ENCODE measurements at places on chromosomes 7 and 10.

GRCh38 chr10:45374350-45375052 is 485 bp downstream of the ALOX5 start:
- no peak for DNase-seq

GRCh38 chr7:111650456-111650999 is 88.2 kb upstream of the IMMP2L start:
- DNase-seq: no peak

DNA sequence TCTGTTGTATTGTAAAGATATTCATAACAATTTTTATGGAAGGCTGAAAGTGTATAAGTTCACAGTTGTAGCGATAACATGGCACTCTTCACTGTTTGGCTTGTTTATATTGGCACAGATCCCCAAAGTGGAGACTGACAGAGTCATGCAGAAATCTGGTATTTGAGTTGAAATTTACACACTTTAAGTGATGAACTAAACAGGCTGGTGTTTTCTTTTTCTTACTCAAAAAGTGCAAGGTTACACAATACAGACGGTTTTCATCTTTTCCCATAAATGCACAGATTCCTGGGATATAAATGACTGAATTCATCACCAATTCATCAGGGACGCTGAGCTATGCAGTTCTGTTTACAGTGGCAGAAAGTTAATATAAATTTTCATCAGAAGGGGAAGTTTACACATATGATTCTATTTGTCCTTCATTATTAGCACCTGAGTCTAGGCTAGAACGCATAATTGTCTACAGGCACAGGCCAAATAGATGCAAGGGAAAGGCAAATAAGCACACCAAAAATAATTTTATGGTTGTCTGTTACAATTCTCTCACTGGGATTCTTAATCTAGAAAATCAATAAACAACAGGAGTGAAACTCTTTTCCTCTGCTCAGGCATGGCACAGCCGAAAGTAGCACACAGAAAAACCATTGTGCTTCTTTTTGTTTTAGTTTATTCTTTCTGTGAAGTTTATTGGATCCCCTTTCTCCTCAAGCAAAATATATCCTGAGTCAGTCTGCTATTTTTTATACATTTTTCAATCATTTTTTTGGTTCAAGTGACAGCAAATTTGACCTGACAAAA is 88.0 kb downstream of the FOXP2 start:
- no peak for DNase-seq

DNA sequence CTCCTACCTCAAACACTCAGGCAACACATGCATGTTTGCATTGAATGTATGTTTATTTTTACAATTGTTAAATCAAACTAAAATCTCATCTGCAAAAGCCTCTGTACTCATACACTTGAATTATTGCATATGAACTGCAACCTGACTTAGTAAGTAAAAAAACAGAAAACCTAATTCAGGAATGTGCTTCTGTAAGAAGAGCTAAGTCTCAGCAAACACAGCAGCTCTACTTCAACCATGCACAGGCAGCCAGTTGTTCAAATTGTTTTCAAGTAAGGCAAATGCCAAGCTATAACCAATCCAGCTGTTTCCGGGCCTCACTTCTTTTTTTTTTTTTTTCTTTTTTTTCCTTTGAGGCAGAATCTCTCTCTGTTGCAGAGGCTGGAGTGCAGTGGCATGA is 93.5 kb upstream of the MALRD1 start:
- no peak for DNase-seq

DNA sequence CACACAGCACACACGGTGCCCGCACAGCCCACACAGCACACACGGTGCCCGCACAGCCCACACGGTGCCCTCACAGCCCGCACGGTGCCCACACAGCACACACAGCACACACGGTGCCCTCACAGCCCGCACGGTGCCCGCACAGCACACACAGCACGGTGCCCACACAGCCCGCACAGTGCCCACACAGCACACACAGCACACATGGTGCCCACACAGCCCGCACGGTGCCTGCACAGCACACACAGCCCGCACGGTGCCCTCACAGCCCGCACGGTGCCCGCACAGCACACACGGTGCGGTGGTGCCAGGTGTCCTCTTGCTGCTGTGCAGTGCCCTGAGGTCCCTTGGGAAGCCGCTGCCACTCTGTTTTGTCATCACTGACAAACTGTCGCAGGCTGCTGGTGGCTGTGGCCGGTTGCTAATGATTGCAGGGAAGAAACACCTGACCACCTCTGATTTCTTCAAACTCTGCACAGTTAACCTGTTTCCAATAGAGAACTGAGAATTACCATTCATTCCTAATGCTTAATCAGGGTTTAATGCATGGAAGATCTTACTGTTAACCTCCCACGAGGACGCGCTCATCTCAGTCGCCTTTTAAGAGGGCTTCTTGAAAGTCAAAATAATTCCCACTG is 66.9 kb downstream of the GLRX3 start:
- no peak for DNase-seq

DNA sequence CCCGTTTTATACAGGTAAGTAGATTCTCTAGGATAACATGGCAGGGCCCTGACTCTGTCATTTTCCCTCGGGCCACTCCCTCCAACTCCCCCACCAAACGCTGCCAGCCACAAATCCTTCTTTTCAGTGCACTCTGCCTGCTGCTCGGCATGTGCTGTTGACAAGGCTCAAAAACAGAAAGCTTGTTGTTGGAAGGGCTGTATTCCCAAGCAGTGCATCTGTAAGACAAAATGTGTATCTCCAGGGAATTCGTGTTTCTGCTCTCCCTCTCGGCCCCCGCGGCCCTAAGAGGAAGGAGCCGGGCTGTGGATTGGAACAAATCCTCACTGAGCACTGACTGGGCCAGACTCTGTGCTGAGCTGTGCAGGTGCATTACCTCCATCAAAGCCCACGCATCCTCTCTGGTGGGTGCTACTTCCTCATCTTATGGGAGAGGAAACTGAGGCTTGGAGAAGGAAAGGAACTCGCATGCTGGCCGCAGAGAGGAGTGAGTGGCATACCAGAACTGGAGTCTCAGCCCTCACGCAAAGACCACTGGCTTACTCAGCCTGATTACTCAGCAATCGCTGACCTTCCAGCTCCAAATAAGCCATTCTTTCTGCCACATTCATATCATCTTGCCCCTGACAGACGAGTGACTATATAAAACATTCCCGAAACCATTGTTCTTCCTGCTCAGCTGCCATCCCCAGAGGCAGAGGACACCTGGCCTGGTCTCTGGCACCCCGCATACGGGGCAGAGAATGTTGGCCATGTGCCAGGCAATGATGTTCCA is 33.5 kb upstream of the ENO4 start:
- no peak for DNase-seq

DNA sequence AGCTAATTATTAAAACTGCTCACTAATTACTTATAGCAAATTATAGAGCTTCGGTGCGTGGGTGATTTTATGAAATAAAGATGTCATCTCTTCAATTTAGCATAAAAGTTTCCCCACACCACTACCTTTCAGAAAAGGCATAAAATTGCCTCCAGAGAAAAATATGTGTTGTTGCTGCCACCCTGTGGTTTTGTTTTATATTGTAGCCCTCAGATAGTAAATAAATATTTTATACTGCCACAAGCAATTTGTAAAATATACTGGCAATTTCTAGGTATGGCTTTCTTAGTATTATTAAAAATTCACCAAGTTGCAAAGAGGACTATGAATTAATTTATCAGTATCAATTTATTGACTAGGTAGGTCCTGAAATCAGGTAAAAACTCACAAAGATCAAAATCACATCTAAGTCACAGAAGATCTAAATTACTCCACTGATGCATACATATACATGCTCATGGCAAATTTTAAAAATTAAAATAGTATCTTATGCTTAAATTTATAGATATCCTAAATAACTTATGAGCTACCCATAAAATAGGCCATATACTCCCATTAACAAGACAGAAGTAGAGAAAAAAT is 26.5 kb downstream of the ASNS start:
- DNase-seq: no peak

- DNase-seq: no peak
Measured at GRCh38 chr10:98568551-98568950, 121.8 kb upstream of the HPS1 start.

GRCh38 chr10:124388476-124388822 is 30.3 kb downstream of the OAT start:
- DNase-seq: no peak

DNA sequence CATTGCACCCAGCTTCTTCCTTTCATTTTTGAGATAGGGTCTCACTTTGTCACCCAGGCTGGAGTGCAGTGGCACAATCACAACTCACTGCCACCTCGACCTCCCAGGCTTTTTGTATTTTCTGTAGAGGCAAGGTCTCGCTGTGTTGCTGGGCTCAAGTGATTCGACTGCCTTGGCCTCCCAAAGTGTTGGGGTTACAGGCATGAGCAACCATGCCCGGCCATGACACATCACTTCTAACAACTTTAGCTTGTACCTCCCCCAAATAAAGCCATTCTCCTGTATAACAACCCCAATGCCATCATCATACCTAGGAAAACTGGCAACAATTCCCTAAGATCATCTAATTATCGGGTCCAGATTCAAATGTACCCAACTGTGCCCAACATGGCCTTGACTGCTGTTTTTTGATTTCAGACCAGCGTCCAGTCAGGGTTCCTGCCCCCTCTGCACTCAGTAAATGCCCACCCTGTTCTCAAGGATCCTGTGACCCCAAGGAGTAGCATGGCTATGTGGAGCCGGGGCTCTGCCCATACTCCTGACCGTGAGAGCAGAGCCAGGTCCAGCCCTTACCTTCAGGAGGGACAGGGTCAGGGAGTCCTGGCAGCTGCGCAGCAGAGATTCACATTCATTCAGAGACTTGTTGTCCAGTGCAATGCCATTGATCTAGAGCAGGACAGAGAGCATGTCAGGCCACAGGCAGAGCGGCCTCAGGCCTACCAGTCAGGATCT is 102.6 kb downstream of the DLG5 start:
- DNase-seq: no peak

DNA sequence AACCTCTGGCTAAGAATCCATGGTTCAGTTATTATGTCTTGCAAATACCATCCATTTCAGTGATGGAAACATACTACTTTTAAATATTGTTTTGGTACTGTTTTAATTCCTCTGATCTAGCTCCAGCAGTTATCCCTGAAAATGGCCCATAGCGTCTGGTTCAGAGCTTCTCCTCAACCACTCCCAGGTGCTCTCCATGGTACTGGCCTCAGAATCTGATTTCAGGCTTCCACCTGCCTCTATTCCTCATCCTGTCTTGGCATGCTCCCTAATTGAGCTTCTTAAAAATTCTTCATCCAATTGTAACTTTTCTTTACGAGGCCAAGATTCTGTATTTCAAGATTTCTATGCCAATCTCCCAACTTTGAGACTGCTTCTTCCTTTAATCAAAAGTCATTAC is 236.3 kb downstream of the HTR7 start:
- no peak for DNase-seq

DNA sequence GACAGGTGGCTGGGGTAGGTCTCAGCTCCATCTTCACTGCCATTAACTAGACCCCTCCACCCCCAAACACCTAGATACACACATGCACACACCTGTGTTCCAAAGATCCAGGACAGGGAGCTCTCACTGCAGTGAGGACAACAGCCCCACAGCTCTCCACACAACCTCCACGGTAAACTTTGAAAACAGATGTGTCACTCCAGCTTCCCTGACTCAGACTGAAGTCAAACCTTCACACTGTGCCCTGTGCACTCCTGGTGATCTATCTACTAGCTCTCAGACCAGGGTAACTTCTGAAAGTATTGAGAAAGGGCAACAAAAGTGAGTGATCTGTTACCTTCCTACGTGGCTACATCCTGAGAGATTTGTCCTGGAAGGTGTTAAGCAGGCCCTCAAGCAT is 519.8 kb downstream of the XPNPEP1 start:
- DNase-seq: no peak

- DNase-seq: no peak
Measured at GRCh38 chr7:11343818-11344413, 370.2 kb downstream of the PHF14 start.

- DNase-seq: no peak
Measured at GRCh38 chr7:71746006-71746405, 614.1 kb downstream of the GALNT17 start.

- DNase-seq: no peak
Measured at GRCh38 chr7:6234384-6234783, 38.0 kb downstream of the CYTH3 start.

DNA sequence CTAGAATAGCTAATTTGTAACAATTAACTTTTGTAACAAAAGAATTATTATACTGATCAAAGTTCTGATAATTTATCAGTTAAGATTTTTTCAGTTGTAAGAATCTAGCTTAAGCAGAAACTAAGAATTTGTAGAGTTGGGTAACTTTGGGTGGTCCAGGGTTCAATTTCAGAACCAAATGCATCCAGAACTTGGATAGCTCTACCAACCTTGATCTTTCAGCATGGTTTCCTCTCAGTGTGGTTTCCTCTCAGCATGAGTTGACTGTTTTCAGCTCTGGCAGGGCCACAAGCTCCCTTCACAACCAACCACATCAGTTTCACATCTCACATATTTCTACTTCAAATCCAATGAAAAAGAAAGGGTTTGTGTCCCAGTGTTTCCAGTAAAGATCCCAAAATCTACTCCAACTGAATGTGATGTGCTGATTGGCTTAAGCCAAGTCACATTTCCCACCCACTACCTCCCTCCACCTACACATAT is 3.3 kb upstream of the FAS start:
- no peak for DNase-seq

DNA sequence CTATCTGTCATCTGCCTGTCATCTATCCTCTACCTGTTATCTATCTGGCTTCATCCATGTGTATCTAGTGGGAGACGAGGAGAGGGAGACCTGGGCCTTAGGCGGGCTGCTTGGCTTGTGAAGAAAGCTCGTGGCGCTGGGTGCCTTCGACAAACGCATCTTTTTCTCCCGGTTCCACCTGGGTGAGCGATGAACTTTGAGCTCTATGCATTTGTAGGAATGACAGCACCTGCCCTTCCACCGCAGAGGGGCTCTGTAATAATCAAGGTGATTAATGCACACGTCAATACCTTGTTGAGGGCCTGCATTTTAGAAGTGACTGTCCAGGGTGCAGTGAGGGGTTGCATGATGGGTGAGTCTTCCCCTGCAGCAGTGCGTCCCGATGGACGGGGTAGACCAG is 2.6 kb upstream of the VIPR2 start:
- DNase-seq: no peak

DNA sequence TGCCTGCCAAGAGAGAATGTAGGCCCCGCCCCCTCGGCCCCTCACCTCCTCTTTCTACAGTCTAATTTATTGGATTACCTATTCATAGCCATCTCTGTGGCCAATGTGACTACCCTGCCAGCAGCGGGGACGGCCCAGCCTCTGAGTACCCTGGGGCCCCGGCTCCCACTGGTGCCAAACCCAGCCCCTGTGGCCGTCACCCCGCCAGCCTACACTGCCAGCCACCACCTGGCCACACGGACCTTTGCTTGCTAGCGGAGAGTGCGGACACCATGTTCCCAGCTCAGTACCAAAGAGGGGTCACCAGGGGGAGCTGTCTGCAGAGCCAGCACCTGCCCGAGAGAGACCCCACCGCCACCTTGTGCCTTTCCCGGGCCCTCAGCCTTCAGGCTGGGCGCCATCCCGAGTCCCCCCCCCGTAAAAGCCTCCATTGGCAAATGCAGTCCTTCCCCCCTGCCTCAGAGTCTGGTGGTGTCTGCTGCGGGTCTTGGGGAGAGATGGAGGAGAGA is 511.1 kb downstream of the ZNF37A start:
- no peak for DNase-seq
